Left lung (tissue), 14 donors: ENCODE measurements at places on chromosomes 3 and 15. TPM values are rescaled to one million over a fixed set of nuclear protein-coding genes. Genes with fewer than 3 reads are reported as not detected.

Gene SNTN
- 13.9 TPM for polyA plus RNA-seq

Gene IL5RA
- polyA plus RNA-seq = 3.2 TPM

Gene NEK10
- 7.4 TPM for polyA plus RNA-seq

Gene BTD
- polyA plus RNA-seq = 17.6 TPM

Gene SH2D7
- polyA plus RNA-seq = 0.27 TPM

Gene SERINC4
- polyA plus RNA-seq = not detected

Gene GOLGA6D
- 0.21 TPM for polyA plus RNA-seq

Gene VILL
- 25.2 TPM for polyA plus RNA-seq

Gene PIAS1
- polyA plus RNA-seq = 66.0 TPM

Gene THPO
- polyA plus RNA-seq = 2.0 TPM

Gene SUCNR1
- polyA plus RNA-seq = 0.23 TPM

Gene IQCF5
- polyA plus RNA-seq = not detected

Gene ADAMTS7
- 30.9 TPM for polyA plus RNA-seq

Gene ALPK3
- polyA plus RNA-seq = 16.0 TPM

Gene CCR3
- 0.18 TPM for polyA plus RNA-seq

Gene OXTR
- polyA plus RNA-seq = 1.8 TPM

Gene ZFYVE19
- 29.8 TPM for polyA plus RNA-seq
